Eye (tissue), 1 donor: ENCODE measurements at places on chromosomes 3 and 15.

- no peak for DNase-seq
Observed at GRCh38 chr3:156522673-156523072, 32.2 kb downstream of the SSR3 start.

- no peak for DNase-seq
Observed at GRCh38 chr15:74231475-74231874, 4.7 kb upstream of the CCDC33 start.

GRCh38 chr15:98775498-98776230 lies 127.3 kb downstream of the IGF1R start:
- DNase-seq: no peak

DNA sequence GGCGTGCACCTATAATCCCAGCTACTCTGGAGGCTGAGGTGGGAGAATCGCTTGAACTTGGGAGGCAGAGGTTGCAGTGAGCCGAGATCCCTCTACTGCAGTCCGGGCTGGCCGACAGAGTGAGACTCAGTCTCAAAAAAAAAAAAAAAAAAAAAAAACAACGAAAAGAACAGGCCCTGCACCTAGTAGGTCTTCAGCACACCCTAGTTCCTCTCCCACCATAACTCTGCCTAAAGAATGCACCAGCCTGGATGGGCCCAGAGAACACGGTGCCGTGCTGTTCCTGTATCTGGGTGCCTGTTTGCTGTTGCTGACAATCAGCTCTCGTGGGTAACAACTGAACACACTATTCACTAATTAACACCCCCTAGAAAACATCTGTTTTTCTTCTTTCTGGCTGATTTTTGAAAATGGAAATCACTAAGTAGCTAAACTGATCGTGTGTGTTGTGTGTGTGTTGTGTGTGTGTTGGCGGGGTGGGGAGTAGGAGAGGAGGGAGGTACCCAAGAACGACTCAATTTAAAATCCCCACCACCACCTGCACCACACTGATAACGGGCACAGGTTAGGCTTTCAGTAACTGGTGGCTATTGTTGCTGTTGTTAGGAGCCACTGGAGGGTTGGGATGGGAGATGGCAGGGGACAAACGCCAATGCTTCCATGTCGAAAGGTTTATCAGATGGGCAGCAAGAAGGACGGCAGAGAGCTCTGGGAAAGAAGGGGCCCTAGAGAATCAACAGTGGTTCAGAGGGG lies 40.6 kb upstream of the MEX3B start:
- no peak for DNase-seq

DNA sequence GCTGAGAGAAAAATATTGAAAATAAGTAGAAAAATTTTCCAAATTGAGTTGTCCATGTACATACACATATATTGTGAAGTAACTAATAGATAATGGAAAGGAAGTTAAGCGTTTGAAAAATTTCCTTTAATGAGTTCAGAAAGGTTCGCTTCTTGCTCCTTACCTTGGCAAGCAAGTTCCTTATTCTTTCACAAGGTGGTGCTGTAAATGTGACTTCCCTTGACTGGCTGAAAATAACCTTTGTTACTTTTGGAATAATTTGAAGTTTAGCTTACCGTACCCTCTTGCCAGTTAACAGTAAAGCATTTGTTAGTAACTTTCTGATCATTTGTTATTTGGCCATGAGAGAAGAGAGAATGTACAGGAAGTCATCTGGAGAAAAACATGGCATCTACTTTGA lies 41.6 kb downstream of the PYDC2 start:
- DNase-seq: no peak

- DNase-seq: peak; percentile 66
Observed at GRCh38 chr3:137163241-137163871, 205.6 kb downstream of the IL20RB start.

DNA sequence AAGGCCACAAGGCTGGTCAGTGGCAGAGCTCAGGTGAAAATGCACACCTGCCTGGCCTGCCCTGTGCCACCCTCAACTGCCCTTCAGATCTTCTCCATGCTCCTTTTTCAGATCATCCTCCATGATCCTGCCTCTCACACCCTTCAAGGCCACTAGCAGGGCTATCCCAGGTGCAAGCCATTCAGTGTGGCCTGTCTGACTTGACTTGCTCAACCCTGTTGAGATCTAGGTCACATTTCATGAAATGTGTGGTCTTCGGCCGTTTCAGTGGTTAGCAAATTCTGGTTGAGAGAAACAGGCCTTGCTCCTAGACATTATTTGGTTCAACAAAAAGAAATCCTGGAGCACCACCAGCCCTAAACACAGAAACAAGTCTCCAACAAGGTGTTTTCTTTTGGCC lies 26.6 kb upstream of the LMCD1 start:
- DNase-seq: no peak

GRCh38 chr3:99626417-99626788 lies 12.0 kb upstream of the COL8A1 start:
- DNase-seq: peak; percentile 52

GRCh38 chr15:45674677-45675076 lies 39.8 kb downstream of the SQOR start:
- no peak for DNase-seq
